Bone marrow (tissue), 2 donors: ENCODE measurements at places on chromosomes 6 and 20.

DNA sequence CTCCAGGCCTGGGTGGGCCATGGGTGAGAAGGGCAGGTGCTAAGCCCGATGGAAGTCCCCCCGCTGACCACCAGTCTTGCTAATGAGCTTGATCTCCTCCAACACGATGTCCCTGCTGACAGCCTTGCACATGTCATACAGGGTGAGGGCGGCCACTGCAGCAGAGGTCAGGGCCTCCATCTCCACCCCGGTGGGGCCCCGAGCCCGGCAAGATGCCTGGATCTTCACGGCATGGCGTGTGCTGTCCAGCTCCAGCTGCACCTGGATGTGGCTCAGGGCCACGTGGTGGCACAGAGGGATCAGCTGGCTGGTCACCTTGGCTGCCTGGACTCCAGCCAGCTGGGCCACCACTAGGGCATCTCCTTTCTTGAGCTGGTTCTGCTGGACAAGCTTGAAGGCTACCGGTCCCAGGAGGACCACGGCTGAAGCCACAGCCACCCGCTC, 27.9 kb downstream of the MOCS1 start:
- no peak for DNase-seq

- no peak for DNase-seq
Observed at GRCh38 chr20:57900226-57900905, 190.6 kb upstream of the PMEPA1 start.

DNA sequence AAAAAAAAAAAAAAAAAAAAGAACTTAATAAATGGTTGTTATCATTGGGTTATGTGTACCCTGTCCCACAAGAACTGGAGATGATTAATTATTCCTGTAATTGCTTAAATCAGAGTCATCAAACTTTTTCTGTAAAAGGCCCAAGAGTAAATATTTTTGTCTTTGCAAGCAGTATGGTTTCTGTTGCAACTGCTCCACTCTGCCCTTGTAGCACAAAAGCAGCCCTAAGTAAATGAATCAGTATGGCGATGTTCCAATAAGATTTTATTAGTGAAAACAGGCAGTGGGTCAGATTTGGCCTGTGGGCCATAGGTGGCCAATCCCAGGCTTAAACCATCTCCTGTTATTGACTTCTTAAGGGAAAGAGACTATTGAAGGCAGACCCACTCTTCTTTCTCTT, 252.7 kb downstream of the TSHZ2 start:
- no peak for DNase-seq

- no peak for DNase-seq
Observed at GRCh38 chr6:14818422-14818884, 427.4 kb upstream of the JARID2 start.

DNA sequence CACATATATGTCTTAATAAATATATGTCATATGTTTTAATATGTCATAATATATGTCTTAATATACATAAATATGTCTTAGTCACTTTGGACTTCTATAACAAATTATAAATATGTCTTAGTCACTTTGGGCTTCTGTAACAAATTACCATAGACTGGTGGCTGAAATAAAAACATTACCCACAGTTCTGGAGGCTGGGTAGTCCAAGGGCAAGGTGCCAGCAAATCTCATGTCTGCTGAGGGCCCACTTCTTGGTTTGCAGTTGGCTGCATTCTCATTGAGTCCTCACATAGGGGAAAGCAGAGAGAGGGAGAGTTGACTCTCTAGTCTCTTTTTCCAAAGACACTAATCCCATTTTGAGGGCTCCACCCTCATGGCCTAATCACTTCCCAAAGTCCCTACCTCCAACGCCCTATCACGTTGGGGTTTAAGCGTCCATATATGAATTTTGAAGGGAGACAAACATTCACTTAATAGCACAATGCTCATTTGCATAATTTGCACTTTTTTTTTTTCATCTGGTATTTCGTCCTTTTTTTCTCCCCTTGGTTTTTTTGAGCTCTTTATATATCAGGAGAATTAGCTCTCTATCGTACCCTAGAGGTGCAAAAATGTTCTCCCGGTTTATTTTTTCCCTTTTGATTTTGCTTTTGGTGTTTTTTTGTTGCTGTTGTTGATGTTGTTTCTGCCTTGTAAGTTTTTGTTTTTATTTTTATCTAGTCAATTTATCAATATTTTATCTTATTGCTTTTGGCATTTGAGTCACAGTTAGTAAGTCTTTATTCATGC, 266.4 kb downstream of the PLCB1 start:
- DNase-seq, result no peak

DNA sequence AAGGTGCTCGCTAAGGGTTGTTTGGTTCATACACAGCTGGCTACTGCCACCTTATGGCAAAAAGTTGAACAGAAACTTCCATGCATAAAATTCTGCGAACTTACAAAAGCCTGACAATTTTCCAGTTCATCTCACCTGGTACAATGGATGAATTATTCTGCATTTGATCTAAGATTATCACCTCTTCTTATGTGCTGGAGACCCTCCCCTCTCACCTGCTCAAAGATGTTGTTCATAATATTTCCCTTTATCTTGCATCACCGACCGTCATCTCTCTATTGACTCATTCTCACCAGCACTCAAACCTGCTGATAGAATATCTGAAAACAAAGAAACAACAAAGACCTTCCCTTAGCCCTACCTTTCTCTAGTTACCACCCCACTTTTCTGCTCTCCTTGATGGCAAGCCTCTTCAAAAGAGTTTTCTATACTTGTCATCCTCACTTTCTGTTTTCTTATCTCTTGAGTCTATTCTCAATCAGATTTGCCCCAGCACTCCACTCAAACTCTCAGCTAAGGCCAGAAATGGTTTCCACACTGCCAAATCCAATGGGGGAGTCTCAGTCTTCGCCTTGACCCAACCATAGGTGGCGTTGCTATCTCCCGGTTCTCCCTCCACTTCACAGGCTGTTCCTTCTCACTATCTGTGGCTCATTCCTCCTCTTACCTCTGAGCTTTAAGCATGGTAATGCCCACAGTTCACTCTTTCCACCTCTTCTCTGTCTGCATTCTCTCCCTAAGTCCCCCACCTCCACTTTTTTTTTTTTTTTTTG, 25.8 kb downstream of the SNRNP48 start:
- DNase-seq, result no peak

- no peak for DNase-seq
Observed at GRCh38 chr20:45408646-45409213, 641 bp downstream of the DBNDD2 start.

DNA sequence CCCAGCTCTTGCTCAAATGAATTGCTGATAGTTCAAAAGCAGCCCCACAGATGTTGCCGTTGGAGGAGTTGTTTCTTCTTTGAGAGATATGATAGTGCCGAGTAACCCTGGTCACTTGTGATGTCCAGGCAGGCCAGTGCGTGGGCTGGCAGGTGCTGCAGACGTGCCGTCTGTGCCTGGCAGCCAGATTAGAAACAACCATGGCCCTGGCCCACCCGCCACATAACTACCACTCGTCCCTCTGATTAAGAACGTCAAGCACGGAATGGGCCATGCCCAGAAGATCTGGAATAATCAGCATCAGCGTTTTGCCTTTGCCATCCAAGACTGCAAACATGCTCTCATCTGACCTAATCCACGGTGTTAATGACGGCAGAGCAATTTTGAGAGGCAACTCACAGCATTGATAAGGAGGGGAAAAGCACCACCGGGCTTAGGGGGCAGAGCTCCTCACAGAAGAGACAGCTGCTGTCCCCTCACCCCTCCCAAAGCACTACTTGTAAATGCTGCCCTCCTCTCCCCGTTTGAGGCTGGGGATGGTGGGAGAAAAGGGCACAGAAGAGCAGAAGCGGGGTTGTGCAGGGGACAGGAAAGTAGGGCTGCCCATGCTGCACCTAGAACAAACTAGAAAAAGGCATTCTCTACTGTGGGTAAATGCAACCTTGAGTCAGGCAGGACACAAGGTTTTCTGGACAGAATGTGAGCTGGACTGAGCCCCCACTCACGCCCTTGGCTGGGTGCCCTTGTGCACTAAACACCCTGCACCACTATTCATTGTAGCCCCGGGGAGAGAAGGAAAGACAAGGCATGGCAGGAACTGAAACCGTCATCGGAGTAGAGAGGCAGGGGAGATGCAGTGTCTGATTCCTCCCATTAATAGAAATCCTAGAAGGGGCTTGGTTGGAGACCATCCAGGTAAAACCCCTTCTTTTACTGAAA, 5.3 kb upstream of the CPNE5 start:
- no peak for DNase-seq

DNA sequence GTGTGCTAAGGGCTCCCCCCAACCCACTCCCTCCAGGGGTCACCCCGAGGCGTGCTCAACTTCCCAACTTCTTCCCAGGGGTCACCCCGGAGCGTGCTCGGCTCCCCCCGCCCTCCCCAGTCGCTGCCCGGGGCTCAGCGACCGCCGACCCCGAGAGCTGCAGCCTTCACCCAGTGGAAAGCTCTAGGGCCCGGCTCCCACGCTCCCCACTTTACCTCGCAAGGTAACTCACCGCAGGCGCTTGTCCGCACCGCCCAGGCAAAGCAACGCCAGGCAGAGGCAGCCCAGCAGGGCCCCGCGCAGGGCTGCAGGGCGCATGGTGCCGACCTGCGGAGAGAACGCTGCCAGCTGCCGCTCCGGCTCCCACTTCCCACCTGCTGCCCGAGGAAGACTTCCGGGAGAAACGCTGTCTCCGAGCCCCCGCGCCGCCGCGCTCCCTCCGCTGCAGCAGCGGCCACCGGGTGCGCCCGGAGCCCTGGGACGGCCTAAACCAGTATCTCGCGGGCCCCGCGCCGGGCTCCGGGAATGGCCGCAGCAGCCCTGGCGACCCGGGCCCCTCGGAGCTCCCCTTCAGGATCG, 396 bp downstream of the RNASET2 start:
- no peak for DNase-seq

GRCh38 chr6:113821445-113821844, 35.7 kb upstream of the MARCKS start:
- no peak for DNase-seq

- peak; percentile 79 for DNase-seq
Observed at GRCh38 chr6:79421707-79422484, 115.3 kb downstream of the LCA5 start.
